Thyroid gland (tissue), 4 donors: ENCODE measurements at places on chromosomes 16 and 17.
A peak's percentile ranks its signal among the peaks of the same experiment; 100 is the strongest.

DNA sequence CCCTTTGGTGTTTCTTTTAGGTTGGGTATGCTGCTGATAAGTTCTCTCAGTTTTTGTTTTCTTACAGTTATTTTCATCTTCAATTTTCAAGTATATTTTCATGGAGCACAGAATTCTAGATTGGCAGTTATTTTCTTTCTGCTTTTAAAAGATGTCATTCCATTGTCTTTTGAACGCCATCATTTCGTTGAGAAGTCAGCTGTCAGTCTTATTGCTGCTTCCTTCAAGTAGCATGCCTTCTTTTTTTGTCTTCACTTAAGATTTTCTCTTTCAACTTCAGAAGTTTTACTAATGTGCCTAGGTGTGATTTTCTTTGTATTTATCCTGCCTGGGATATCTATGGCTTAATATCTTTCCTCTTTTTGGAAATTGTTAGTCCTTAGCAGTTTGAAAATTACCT lies 262.2 kb upstream of the PMFBP1 start:
- DNase-seq: no peak

GRCh38 chr17:73575470-73576221 lies 68.6 kb downstream of the SDK2 start:
- DNase-seq: no peak

DNA sequence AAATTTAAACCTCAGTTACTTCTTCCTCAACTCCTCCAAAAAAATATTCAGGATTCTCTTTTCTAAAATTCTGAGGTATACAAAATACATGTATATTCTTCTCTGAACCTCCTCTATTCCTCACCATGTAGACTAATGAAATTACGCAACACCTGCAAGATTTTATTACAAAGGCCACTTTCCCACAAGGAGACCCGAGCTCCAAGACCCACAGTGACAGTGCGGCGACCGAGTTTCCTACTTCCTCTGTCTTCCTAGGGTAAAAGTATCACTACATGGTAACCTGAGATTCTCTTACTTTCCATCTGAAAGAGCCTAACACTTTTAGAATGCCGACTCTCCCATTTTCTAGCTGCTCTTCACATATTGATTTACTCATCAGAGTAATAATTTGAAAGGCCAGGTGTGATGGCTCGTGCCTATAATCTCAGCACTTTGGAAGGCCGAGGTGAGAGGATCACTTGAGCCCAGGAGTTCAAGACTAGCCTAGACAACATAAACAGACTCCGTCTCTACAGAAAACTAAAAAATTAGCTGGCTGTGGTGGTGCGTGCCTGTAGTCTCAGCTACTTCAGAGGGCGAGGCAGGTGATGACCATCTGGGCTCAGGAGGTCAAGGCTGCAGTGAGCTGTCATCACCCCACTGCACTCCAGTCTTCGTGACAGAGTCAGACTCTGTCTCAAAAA lies 35.7 kb downstream of the CYTH1 start:
- DNase-seq: no peak

GRCh38 chr17:40072040-40072734 lies 9.4 kb downstream of the THRA start:
- peak; percentile 98 for DNase-seq

DNA sequence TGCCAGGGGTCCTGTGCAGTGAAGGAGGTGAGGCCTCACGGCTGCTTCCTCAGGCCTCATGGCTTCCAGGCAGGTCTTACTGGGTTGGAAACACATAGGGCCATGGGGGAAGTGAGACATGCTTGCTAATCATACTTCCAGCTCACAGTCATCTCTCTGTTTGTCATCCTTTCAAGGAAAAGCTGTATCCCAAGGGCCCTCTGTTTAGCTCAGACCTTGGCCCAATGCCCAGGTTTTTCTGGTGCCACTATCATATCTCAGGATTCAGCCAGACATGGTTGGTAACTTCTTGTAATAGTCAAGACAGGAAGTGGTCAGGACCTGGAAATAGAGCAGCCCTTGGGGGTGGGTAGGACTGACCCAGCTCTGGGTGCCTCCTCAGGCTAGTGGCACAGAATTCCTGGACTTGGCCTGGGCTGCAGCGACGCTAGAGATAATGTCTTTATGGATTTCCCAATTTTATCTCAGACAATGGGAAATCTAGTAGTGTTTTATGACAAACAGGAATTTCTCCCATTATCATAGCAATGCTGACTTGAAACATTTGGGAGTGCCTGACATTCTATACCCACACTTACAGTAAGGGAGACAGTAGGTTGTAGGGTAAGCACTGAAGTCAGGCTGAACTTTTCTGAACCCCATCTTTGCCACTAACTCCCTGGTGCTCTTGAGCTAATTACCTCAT lies 13.5 kb upstream of the ITGB3 start:
- peak; percentile 85 for DNase-seq
